Stimulated activated CD8-positive, alpha-beta memory T cell treated with anti-CD3 and anti-CD28 coated beads, Interleukin-7, amount 100 ng/mL, for 4 hours (primary cell): ENCODE measurements at places on chromosomes 2 and 18.

GRCh38 chr2:169363560-169364150 is 1.3 kb upstream of the LRP2 start:
- DNase-seq = peak; percentile 25

DNA sequence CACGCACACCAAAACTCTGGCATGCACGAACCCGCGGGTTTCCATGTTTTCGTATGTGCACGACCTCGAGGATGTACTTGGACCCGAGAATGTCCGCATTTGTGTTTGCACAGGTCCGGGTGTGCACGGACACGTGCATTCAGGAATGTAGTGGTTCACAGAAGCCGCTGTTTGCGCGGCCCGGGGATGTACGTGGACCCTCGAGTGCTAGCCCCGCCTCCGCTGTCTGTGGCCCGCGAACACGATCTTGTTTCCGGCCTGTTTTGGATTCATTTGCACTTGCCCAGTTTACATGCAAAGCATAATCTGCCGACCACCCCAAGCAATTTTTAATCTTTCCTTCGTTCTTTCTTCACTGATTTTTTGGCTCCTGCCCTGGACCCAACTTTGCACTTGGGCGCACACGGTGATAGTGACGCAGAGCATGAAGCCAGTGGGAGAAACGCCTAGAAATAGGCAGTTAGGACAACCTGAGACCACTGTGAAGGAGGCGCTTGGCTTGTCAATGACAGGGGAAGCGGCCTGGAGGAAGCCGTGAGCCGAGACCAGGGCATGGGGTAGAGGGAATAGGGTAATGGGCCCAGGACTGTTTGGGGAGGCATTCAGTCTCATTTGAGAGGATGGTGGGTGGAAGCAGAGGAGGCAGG is 45.4 kb upstream of the PTMA start:
- DNase-seq = no peak

DNA sequence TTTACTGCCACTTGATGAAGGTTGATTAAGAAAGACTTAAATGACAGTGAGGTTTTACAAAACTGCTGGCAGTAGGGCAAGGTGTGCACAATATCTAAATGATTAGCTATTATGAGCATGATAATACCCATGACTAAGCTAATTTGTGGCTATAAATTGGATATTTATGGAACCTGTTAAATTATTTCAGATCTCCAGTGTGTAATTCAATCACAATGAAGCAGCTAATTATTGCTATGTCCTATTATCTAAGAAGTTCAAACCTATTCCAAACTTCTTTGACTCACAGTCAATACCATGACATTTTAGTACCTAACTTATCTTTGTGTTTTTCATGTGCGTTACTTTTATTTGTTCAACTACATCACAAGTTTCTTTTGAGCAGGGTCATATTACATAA is 253.8 kb upstream of the MMADHC start:
- DNase-seq = no peak

- DNase-seq = no peak
These were observed 138.3 kb upstream of the STON1 start for GRCh38 chr2:48391616-48392015.

GRCh38 chr2:209565896-209566582 is 142.2 kb downstream of the MAP2 start:
- no peak for DNase-seq

DNA sequence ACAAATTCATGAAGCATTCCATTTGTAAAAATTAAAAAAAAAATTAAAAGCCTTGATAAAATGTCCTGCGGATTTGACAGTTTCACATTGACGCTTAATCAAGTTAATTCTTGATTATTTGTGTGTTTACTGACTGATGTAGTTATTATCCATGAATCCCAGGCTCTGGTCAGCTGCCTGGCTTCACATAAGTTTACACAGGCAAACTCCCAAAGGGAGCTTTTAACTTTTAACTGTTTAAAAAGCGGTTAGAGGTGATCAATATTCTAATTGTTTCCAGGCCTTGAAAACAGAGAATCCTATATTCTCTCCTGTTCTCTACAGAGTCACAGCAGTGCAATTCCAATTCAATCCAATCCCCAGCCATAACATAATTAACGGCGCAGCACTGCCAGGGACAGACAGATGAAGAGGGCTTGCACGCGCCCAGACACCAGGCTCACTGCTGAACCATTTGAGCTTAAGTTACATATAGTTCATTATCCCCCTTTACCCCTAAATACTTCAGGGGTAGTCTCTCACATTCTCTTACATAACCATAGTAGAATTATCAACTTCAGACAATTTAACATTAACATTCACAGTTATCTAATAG is 47.5 kb downstream of the ATP8B1 start:
- no peak for DNase-seq

DNA sequence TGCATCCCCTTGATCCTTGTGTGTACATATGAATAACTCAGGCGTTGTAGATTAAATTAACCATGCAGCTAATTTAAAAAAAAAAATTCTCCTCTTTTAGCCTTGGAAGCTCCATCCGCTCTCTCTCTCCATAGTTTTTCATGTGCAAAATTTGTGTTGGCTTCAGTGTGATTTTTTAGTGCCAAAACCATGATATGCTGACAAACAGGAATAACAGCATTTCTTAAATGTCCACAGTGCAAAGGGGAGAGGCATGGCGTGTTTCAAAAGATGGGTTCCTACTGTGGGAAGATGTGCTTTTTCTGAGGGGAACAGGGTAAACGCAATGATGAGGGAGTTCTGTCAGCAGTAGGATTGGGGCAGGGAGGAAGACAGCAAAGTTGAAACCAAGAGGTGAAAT is 247.0 kb downstream of the ICOS start:
- no peak for DNase-seq

DNA sequence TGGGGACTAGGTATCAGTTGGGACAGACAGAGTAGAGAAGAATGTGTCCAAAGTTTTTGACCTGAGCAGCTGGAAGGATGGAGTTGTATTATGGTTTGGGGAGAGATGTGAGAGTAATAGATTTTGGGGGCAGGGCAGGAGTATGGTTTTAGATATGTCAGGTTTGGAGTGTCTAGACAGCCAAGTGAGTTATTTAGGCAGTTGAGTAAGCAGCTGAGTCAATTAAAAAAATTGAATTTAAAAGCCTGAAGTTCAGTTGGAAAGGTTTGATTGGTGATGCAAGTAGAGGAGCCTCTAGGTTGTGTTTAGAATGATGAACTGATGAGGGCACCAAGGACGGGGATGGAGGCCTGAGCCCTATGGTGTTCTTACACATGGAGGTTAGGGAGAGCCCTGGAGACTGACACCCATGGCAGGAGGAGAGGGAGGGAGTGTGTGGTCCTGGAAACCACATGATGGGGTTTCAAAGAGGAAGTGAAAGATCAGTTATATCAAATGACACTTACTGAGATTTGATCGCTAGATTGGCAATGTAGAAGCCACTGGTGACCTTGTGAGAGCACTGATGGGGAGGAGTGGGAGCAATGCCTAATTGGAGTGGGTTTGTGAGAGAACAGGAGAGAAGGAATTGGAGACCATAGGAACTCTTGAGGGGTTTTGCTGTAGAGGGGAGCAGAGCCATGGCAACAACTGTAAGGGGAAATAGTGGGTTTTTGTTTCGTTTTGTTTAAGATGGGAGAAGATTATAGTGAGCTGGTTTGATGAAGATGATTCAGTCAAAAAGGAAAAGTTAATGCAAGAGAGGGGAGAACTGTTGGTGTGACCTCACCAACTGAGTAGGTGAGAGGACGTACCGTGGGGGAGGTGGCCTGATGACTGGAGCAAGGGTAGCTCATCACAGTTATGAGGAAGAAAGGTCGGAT is 10.3 kb downstream of the ITGA6 start:
- peak; percentile 47 for DNase-seq

DNA sequence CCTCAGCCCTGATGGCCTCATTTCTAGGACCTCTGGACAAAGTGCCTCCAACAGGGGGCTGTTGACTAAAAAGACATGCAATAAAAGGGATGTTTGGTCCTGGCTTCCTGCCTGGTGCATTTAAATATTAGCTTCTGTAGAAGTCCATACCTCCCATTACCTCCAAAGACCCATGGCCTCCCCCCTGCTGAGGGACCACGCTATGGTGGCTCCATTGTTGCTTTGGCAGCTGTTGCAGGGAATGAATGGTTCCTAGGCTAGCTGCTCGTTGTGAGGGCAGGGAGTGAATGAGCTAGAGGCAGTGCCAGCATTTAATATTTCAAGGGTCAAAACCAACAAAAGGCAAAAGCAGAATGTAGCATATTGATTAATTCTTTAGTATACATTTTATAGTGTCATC is 285.9 kb downstream of the SLC8A1 start:
- no peak for DNase-seq

- DNase-seq = no peak
These were observed 21.6 kb downstream of the SH3RF3 start for GRCh38 chr2:109150559-109150958.

GRCh38 chr2:235811446-235812184 is 317.8 kb downstream of the AGAP1 start:
- DNase-seq = no peak

GRCh38 chr2:218081695-218082094 is 12.6 kb downstream of the RUFY4 start:
- DNase-seq = no peak

GRCh38 chr2:95552911-95553310 is 38.9 kb upstream of the TRIM43 start:
- no peak for DNase-seq

- DNase-seq = no peak
These were observed 26.5 kb downstream of the FIGN start for GRCh38 chr2:163709270-163709669.

GRCh38 chr2:117536139-117536538 is 278.4 kb upstream of the DDX18 start:
- no peak for DNase-seq

DNA sequence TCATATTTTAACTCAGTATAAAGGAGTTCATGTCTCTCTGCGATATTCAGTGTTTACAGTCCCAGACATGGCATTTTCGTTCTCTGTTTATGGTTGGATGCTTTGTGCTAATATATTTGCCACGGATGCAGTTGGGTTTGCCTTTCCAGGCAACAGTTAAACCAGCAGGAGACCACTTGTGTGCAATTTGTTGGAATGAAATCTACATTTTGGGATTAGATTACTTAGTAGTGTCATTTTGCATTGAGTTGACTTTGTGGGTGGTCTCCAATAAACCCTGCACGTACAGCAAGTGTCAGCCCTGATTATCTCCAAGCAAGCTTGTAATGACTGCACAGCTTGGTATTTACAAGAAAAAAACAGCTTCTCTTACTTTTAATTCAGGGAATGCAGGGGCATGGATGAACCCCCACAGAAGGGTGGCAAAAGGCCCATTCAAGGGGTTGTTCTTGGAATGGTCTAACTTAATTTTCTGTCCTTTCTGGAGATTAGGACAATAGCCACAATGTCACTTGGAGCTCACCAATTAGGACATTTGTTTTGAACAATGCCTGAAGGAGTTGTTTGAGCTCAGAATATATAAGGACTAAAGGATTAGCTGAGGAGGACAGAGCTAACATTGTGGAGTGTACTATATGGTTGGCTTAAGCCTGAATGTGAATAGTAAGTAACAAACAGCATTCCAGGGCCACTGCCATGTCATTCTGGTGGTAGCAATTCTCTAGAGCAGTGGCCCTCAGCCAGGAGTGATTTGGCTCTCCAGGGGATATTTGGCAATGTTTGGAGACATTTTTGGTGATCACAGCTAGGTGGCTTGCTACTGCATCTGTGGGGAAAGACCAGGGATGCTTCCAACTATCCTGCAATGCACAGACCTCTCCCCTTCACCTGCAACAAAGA is 121.5 kb downstream of the SLC4A3 start:
- no peak for DNase-seq

GRCh38 chr2:15189216-15189615 is 371.9 kb downstream of the NBAS start:
- DNase-seq = no peak

- DNase-seq = no peak
These were observed 52.3 kb downstream of the C18orf63 start for GRCh38 chr18:74367905-74368304.

DNA sequence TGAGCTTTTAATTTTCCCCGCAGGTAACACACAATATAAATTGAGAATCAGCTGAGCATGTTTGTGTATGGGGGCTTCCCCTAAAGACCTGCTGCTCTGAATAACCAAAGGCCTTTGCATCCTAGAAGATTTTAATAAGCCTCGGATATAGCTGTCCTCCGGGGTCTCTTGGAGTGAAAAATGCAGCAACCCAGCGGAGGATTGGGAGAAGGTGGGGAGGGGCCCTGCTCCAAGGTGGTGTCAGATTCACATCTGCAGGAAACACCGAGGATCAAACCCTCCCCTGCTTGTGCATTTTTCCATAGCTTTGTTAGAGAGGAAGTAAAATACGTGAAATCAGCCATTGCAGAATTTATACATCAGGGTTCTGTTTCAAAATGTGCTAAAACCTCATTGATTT is 63.0 kb upstream of the OTOF start:
- DNase-seq = no peak

GRCh38 chr18:3207565-3207964 is 12.2 kb downstream of the MYOM1 start:
- DNase-seq = no peak

- no peak for DNase-seq
These were observed 218.4 kb upstream of the FOSL2 start for GRCh38 chr2:28174211-28174610.

GRCh38 chr18:57980573-57981307 is 63.3 kb upstream of the NEDD4L start:
- DNase-seq = no peak

- no peak for DNase-seq
These were observed 907.6 kb downstream of the EPHA4 start for GRCh38 chr2:220664272-220665107.

DNA sequence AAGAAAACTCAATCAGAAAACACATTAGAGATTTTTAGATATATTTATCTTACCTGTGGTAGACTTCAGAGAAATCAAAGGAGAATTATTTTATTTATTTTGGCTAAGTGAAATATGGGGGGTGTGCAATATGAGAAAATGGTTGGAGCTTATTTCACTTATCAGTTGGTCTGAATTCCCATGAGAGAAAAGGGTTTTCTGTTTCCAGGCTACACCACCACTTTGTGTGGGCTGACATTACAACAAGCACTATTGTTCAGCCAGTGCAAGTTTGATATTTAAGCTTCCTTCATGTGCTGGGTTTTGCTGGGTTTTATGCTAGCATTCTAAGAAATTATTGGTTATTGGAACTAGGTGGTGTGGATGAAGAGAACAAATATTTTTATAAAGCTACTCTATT is 33.5 kb downstream of the RMND5A start:
- no peak for DNase-seq

GRCh38 chr2:7133521-7133920 is 216.3 kb downstream of the RNF144A start:
- DNase-seq = no peak
